ENCODE measurements at places on chromosomes 7 and 10.

DNA sequence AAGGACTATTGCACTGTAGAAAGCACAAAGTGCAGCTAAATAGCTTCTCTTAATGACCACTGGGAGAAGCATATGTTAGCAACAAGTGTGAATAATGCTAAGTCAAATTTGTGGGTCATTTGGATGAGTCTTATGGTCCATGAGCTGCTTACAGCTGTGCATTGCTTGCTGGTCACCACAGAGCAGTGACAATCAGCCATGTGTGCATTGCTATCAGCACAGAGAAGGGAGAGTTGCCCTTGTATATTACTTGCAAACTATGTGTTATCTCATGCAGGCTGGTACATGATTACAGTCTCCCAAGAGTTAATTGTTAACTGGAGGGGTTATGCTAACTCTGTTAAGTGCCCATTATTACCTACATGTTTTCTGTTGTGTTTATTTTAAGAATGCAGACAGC, 25.7 kb downstream of the MRPS33 start:
- DNase-seq: peak; percentile 46

- DNase-seq: no peak
Observed at GRCh38 chr7:158716802-158717201, 12.2 kb upstream of the NCAPG2 start.

- DNase-seq: no peak
Observed at GRCh38 chr10:120279196-120279595, 177.8 kb upstream of the PLPP4 start.

GRCh38 chr10:110737886-110738634, 93.9 kb downstream of the RBM20 start:
- DNase-seq: no peak

DNA sequence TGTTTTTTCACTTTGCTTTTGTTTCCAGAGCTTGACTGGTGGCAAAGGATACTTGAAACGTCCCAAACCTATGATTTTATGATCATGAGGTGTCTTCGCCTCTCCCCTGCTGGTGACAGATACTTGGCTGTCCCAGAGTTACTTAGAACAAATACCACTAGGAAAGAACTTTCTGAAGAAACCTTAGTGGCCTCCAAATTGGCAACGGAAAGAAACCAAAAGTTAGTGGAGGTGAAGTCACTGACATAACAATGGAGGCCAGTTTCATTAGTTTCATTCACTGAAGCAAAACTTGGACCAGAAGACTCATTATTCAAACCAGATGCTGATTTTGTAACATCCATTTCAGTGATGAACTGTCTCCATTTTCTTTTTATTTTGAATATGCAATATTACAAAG, 68.6 kb downstream of the JAZF1 start:
- DNase-seq: no peak

- peak; percentile 20 for DNase-seq
Observed at GRCh38 chr10:73136627-73137026, 26.4 kb downstream of the NUDT13 start.

DNA sequence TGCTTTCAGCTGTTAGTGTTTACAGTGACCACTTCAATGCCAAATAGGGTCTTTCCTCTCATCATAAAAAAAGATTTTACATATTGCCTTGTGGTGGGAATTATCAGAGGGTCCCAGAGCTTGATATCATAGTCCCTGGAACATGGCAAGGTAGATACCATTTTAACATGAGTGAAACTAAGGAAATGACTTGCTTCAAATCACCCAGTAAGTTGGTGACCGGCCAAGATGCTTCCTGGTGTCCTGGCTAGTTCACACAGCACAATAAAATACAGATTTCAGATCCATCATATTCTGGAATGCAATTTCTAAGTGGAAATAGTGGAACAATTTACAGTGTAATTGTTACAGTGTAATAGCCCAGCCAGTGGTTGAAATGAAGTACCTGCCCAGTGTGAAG, 36.6 kb downstream of the CNNM1 start:
- DNase-seq: no peak

GRCh38 chr7:17313194-17313593, 14.7 kb downstream of the AHR start:
- DNase-seq: no peak

DNA sequence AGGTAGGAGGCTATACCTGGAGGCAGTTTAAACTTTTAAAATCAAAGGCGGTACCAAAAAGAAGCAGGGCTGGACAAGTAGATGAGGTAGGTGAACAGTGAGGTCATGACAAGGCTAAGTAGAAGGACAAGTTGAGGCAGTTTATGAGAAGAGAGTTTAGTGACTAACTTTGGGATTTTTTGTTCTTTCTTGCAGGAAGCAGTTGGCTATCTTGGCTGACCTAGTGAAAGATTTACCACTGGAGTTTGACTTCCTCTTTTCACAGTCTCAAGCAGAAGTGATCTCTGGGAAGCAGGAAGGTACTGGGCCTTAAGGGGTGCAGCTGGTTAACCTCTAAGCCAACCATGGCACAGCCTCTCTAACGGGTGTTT, 26.3 kb downstream of the ENTPD7 start:
- DNase-seq: peak; percentile 88

GRCh38 chr7:3238525-3239210, 62.4 kb upstream of the SDK1 start:
- peak; percentile 92 for DNase-seq
